ENCODE measurements at places on chromosomes 3 and 15. TPM values are rescaled to one million over a fixed set of nuclear protein-coding genes. Genes with fewer than 3 reads are reported as not detected.

GRCh38 chr3:33229066-33229465 is 10.5 kb upstream of the SUSD5 start:
- no peaks in the 10 kb centered on the region for H3K4me1 ChIP-seq
- H3K4me3 ChIP-seq, result no peak overlapping the region
- H3K27me3 ChIP-seq, result no peaks in the 10 kb centered on the region
- no peak for DNase-seq
- H3K27ac ChIP-seq, result no peak overlapping the region
- H3K36me3 ChIP-seq, result no peaks in the 10 kb centered on the region

GRCh38 chr3:182637350-182638110 is 155.8 kb upstream of the ATP11B start:
- no peaks in the 10 kb centered on the region for H3K27me3 ChIP-seq
- DNase-seq, result no peak
- H3K4me3 ChIP-seq, result no peak overlapping the region
- no peaks in the 10 kb centered on the region for H3K4me1 ChIP-seq
- no peak overlapping the region for H3K27ac ChIP-seq
- H3K36me3 ChIP-seq, result no peaks in the 10 kb centered on the region

DNA sequence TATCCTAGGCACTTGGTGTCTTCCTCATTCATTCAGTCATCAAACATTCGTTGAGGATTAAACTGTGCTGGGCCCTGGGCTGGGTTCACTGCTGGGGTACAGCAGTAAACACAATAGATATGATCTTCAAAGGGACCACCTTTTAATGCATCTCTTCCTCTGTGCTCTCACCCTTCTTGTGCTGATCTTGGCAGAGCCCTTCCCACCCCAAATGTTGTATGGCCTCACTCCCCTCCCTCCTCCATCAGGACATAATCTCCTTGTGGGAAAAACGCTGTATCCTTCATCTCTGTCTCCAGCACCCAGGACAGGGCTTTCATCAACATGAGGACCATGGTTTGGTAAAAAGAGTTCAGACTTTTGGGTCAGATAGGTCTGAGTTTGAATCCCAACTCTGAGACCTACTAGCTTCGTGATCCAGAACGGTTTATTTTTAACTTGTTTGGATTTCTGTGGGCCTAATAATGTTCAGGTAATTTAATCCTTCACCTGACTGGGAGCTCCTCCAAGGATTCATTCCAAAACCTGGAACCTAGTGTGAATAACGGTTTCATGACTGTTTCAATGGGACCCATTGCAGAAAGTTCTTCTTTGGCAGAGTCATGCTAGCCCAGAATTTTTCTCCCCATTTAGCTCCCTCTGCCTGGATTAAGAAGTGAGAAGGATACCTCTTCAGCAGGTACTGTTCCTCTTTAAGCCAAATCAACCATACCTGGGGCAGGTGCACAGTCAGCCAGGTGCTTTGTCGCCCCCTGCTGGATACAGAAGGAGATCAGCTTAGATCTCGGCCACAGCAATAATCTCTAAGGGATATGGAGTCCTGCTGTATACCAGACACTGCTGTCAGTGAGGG is 5.2 kb upstream of the WNT7A start:
- no peaks in the 10 kb centered on the region for H3K4me1 ChIP-seq
- peaks cover 14% of the 10 kb centered on the region for H3K27me3 ChIP-seq
- DNase-seq, result peak; percentile 75
- no peaks in the 10 kb centered on the region for H3K36me3 ChIP-seq

GRCh38 chr3:60707452-60708020 is 543.7 kb downstream of the FHIT start:
- H3K36me3 ChIP-seq, result no peaks in the 10 kb centered on the region
- H3K27ac ChIP-seq, result no peak overlapping the region
- H3K4me3 ChIP-seq, result no peak overlapping the region
- no peaks in the 10 kb centered on the region for H3K4me1 ChIP-seq

DNA sequence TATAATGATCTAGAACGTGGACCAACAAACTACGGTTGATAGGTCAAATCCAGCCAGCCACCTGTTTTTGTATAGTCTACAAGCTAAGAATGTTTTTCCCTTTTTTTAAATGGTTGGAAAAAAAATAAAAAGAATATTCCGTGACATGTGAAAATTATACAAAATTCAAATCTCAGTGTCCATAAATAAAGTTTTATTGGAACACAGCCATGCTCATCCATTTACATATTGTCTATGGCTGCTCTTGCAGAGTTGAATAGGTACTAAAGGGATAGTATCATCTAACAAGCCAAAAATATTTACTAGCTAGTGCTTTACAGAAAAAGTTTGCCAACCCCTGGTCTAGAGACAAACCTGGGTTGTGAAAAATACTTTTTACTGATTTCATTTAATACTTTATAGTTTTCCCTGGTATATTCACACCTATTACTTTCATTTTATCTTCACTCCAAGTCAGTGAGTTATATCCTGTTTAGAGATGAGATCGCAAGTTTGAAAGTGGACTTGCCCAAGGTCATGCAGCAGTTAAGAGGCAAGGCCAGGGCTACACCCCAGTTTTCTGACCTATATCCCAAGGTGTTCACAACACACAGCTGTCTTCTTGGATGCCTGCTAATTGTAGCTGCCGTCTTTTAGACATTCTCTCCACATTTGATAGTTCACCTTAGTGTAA is 58.4 kb downstream of the IGF2BP2 start:
- H3K4me1 ChIP-seq, result no peaks in the 10 kb centered on the region
- DNase-seq, result no peak
- no peaks in the 10 kb centered on the region for H3K36me3 ChIP-seq
- H3K4me3 ChIP-seq, result no peak overlapping the region
- H3K27me3 ChIP-seq, result no peaks in the 10 kb centered on the region

- no peaks in the 10 kb centered on the region for H3K36me3 ChIP-seq
- no peaks in the 10 kb centered on the region for H3K4me1 ChIP-seq
- no peak overlapping the region for H3K27ac ChIP-seq
- H3K27me3 ChIP-seq, result no peaks in the 10 kb centered on the region
- DNase-seq, result no peak
Measured at GRCh38 chr3:135565546-135565945, 400.0 kb upstream of the PPP2R3A start.

DNA sequence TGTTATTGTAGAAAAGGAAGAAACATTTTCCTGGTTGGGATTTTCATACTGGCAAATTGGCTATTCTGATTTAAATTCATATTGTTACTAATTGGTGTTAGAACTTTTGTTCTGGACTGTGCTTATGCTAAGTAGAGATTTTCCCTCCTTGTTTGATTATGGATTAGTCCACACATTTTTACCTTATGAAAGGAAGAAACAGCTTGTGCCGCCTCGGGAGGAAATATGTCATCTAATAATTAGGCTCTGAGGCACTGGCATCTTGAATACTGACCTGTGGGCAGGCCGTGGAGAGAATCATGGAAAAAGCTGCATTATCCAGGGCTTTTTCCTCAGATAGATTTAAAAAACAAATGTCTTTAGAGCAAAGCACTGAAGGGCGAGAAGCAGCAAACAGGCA is 344.3 kb upstream of the TBL1XR1 start:
- H3K36me3 ChIP-seq, result no peaks in the 10 kb centered on the region
- H3K4me3 ChIP-seq, result no peak overlapping the region
- H3K27ac ChIP-seq, result no peak overlapping the region
- no peak for DNase-seq

- no peak overlapping the region for H3K4me3 ChIP-seq
- H3K36me3 ChIP-seq, result no peaks in the 10 kb centered on the region
- no peaks in the 10 kb centered on the region for H3K4me1 ChIP-seq
- H3K27me3 ChIP-seq, result no peaks in the 10 kb centered on the region
Measured at GRCh38 chr3:172622156-172622555, 88.7 kb downstream of the NCEH1 start.

GRCh38 chr15:27699699-27700098 is 399.4 kb downstream of the OCA2 start:
- DNase-seq, result no peak
- no peaks in the 10 kb centered on the region for H3K27me3 ChIP-seq
- H3K4me3 ChIP-seq, result no peak overlapping the region
- no peak overlapping the region for H3K27ac ChIP-seq

The GOLGA8M gene
- 0.95 TPM for polyA plus RNA-seq

The ANAPC13 gene
- 160 TPM for polyA plus RNA-seq

The SLC27A2 gene
- polyA plus RNA-seq, result 31.2 TPM

The CHST2 gene
- polyA plus RNA-seq, result 4.4 TPM
